ENCODE measurements at places on chromosomes 4 and X.

DNA sequence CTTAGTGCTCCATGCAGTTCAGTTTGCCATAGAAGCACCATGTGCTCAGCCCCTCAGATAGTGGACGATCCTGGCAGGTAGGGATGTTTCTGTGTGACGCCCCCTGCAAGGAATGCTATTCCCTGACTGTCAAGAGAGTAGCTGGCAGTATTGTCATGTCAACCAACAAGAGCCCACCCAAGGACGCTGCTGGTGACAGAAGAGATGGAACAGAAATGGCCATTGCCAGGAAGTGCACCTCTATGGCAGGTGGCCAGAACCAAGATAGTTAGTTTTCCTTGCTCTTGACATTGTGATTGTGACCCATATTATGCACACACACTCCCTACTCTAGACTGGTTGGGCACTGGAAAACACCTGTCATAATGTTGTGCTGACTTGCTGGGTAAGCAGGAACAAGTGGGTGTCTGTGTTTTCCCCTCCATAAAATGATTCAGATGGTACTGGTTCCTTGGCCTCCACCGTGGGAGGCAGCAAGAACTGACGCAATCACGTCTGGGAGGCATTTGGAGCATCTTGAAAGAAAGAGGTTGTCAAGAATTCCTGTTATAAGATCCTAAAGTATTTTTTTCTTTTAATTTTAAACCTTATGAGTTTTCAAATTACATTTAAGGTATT, 507.9 kb downstream of the MID1IP1 start:
- DNase-seq = no peak

DNA sequence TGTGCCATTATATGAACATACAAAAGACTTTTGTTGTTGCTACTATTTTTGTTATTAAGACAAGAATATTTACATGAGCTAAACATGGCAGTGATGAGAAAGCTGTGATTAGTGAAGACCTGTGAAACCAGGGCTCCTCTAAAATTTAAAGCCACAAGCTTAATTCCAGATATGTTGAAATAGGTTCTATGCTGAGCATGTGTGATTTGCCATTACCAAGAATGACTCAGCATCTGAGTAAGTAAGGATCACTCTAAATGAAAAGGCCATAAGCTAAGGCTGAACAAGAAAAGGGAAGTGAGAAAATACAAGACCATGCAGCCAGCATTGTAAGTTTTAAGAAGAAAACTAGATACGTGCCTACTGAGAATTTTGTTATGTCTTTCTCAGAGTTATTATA, 75.9 kb upstream of the CAMK2D start:
- no peak for DNase-seq

- no peak for DNase-seq
These were observed 31.9 kb downstream of the REPS2 start for GRCh38 chrX:16978193-16978984.

DNA sequence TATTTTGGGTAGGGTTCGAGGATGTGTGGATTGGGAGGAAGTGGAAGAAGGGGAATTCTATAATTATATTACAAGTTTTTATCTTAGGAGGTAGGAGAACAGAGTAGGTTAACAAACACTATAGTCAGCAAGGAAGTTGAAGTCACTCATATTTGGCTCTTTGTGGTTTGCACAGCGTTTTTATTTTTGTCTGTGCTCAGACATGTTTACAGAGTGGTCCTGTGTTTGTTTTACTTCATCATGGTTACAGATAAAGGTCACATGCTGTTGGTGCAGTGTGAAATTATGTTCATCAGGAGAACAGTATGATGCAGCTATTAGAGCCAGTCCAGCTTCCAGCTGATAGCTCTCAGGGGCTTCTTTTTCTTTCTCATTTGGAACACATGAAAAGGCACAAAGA, 299.9 kb upstream of the SFRP2 start:
- DNase-seq = no peak

- no peak for DNase-seq
These were observed 398.2 kb upstream of the SPANXN1 start for GRCh38 chrX:144849141-144849540.

GRCh38 chrX:150219374-150220185, 143.5 kb upstream of the MAMLD1 start:
- no peak for DNase-seq

DNA sequence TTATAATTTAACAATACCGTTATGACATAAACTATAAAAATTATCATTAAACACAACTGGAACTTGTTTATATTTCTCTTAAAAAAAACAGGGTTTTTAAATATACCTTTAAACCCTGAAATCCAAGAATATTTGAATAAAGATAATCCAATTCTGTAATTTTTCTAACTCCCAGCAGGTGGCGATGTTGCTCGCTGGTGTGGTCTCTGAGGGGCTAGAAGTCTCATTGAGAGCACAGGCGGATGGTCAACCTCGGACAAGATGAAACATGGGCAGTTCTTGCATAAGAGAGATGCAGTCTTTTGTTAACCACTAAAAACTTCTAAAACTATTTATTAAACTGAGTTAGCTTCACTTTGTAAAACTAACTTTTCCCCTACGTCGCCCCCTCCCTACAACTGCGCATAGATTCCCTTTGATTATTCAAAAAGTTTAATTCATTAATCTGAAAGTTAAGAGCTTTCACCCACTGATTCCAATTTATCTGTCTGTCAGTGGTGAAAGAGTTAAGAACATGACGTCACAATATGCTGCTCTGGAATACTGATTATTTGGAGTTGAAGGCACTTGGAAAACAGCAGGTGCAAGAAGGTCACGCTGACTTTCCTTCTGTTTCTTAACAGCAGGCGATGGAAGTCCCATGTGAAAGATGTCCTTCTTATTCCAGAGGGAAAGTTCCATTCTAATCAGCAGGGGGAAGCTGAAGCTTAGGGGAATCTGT, 29.5 kb downstream of the DMP1 start:
- peak; percentile 58 for DNase-seq

DNA sequence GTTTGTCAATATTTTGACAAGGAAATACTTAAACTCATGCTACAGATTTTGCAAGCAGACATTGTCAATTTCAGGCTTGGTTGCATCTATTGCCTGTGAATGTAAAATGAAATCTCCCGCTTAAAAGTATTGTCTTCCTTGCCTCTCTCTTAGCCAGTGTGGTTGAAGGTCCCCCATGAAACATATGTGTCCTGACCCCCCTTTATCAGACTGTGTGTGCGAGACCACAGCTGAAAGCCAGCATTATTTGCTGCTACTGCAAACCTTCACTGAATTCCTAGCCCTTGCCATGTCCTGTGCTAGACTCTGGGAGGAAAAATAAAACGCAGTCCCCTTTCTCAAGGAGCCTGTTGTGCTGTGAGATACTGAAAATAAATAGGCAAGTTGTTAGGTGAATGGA, 16.6 kb upstream of the CLNK start:
- DNase-seq = no peak

DNA sequence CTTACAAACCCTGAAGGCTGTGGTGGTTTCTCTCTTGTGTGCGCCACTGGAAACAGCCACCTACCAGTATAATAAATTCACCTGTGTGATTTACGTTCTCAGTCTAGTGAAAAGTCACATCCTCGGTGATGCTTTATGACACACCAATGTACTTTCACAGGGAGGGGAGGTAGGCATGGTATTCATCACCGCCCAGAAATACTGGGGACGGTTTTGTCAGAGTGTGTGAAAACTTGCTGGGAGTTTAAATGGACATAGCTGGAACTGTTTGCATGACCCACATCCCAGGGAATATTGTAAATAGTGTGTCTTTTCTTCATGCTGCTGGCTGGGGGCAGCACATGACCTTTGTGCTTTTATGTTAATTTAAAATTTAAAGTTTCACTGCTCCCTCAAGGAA, 421.8 kb downstream of the MAPK10 start:
- no peak for DNase-seq

DNA sequence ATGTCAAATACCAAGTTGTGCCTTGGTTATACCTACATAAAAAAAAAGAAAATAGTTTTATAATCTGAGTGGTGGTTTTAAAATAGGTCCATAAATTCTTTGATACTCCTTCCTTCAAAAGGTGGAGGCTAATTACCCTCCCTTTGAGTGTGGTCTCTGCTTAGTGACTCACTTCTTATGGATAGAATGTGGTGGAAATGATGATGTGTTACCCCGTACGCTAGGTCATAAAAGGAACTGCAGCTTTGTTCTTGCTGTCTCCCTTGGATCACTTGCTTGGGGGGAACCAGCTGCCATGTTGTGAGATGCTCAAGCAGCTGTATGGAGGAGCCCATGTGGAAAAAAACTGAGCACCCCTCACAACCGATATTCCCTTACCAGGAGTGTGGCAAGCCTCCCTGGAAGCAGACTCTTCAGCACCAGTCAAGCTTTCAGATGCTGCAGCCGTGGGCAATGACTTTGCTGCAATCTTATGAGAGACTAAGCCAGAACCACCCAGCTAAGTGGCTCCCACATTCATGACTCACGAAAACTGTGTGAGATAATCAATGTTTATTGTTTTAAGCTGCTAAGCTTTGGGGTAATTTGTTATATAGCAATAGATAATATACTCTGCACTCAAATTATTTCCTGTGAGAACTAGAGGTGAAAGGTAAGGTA, 195.0 kb upstream of the GATB start:
- no peak for DNase-seq

DNA sequence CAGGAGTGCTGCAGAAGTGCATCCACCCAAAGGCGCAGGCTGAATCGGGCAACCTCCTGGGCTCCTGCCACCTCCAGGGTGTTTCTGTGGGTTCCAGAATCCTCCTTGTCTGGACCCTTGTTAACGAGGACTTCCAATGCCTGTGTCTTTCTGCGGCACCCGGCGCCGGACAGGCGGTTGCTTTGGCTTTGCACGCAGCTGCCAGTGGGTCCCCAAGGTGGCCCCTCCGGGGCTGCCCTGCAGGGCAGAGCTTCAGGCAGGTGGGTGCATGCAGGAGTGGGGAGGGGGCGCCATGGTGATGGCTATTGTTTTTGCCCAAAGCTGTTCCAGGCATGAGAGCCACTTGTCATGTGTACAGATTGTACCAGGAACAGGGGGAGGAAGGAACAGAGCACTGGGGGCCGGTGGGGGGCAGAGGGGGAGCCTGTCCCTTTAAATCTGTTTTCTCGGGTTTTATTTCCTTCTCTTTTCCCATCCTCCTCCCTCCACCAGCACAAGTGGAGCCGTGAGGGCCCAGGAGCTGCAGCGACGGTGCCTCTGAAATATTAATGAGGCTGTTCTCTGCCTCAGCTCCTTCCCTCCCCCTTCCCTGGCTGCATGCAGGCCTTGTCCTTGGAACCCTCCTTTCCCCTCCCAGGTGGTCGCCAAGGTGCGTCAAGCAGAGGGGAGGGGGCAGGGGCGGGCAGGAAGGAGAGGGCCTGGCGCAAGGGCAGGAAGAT, 13.1 kb downstream of the ATP2B3 start:
- DNase-seq = no peak

DNA sequence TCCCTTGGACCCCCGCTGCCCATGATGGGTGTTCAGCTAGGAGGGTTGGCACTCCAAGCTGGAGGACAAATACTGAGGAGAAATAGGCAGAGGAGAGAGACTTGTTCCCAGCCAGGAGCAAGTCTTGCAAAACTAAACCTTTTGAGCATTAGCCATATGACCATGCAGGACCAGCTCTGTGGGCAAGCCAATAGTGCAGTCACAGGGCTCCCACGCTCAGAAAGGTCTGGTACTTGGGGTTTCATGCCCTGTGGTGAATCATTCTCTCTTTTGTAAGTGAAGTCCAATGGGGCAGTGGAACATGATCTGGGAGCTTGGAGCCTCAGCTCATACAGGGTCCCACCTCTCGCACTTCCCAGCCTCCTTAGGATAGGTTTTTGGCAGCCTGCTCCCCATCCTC, 300.9 kb downstream of the BCOR start:
- DNase-seq = no peak

GRCh38 chr4:76198411-76199237, 15.0 kb downstream of the SCARB2 start:
- peak; percentile 91 for DNase-seq

GRCh38 chrX:154091678-154092077, 5.8 kb downstream of the MECP2 start:
- DNase-seq = no peak

- DNase-seq = peak; percentile 57
These were observed 9.6 kb downstream of the CC2D2A start for GRCh38 chr4:15479089-15479912.

GRCh38 chrX:13250826-13251580, 68.8 kb downstream of the ATXN3L start:
- DNase-seq = no peak

DNA sequence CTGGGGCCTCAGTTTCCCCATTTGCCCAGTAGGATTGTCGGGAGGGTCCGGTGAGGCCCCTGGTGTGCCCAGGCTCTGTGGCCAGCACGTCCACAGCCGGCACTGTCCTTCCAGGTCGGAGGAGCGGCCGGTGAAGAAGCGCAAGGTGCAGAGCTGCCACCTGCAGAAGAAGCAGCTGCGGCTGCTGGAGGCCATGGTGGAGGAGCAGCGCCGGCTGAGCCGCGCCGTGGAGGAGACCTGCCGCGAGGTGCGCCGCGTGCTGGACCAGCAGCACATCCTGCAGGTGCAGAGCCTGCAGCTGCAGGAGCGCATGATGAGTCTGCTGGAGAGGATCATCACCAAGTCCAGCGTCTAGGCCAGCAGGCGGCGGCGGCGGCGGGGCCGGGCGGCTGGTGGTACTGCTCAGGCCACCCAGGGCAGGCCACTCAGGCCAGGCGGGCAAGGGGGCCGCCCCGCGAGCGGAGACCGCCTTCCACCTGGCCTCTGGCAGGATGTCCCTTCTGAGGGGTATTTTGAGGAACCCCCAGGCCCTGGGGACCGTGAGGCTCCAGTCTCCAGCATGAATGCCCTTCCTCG, 6.7 kb downstream of the MSANTD1 start:
- no peak for DNase-seq

GRCh38 chr4:37381040-37381668, 136.6 kb downstream of the NWD2 start:
- DNase-seq = peak; percentile 2

- DNase-seq = no peak
These were observed 44.0 kb downstream of the SCD5 start for GRCh38 chr4:82754513-82755165.

DNA sequence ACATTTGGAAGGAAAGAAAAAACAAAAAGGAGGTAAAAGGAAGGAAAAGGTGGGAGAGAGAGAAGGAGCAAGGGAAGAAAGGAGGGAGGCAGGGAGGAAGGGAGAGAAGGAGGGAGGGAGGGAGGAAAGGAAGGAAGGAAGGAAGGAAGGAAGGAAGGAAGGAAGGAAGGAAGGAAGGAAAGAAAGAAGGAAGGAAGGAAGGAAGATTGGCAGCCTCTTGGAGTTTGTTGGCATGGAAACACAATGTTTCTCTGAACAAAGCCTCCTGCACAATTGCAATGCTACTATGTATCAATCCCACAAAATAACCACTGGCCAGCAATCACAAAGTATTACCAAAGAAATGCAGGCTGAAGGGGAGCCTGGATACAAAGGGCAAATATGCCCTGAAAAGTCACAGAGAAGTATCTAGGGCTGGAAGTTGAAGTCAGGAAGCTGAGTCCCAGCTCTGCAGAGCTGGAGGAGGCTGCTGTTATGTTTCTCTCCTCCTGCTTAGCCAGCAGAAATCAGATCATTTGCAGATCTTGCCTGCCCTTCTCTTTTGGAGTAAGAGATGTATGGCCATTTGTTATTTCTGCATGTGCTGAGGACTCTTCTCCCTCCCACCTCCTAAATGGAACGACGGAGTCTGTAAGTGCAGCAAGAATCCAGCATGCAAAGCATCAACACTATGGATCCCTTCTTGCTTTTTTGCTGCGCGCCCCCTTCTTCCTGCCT, 195.9 kb upstream of the LDB2 start:
- no peak for DNase-seq

Measured in SHP77 (cell line).